ENCODE measurements at places on chromosomes 7 and 10.

- DNase-seq = no peak
These were observed 24.1 kb upstream of the ABCC2 start for GRCh38 chr10:99758211-99758891.

- DNase-seq = no peak
These were observed 37.8 kb upstream of the RAPGEF5 start for GRCh38 chr7:22394739-22395138.

DNA sequence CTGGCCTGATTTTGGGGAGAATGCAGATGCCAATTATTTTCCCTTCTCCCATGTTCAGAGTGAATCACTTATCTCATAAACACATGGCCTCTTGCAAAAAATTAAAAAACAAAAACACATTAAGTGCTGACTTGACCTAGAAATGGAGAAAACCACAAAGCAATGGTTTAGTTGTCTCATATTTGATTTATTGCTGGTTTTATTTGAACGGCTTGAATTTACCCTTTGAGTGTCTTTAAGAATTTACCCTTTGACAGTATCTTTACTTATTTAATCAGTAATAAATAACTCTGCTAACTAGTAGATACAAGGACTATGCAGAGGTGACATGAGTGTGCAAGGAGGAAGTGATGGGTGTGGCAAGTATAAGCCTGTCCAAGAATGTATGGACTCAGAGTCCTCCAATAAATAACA is 68.1 kb upstream of the GSDME start:
- DNase-seq = no peak

DNA sequence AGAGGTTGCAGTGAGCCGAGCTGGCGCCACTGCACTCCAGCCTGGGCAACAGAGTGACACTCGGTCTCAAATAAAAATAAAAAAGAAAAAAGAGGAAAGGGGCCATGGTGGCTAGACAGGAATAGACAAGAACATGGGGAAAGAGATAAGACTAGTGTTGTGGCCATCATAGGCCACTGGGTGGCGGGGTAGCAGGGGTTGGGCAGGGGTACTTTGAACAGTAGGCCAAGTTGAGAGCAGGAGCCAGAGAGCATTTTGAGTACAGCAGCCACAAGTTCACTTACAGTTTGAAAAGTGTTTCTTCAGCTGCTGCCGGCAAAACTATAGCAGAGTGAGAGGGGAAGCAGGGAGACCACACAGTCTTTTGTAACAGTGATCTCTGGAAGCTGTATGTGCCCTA is 656.0 kb downstream of the CNTNAP2 start:
- no peak for DNase-seq

DNA sequence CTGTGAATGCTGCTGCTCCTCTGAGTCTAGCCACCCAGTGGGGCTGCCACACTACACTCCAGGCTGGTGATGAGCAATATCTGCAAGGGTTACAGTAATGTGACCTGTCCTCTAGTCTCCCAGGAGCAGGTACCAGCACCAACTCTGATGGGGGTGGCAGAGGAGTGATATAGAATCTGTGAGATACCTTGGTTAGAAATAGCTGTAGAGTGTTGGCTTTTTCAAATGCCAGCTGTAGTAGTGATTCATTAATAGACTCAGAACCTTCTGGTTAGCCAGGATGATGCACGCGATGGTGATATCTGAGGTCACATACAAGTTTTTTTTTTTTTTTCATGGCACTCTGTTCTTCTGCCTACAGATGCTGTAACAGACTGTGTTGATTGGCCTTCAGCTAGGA is 757.1 kb downstream of the INHBA start:
- DNase-seq = no peak

DNA sequence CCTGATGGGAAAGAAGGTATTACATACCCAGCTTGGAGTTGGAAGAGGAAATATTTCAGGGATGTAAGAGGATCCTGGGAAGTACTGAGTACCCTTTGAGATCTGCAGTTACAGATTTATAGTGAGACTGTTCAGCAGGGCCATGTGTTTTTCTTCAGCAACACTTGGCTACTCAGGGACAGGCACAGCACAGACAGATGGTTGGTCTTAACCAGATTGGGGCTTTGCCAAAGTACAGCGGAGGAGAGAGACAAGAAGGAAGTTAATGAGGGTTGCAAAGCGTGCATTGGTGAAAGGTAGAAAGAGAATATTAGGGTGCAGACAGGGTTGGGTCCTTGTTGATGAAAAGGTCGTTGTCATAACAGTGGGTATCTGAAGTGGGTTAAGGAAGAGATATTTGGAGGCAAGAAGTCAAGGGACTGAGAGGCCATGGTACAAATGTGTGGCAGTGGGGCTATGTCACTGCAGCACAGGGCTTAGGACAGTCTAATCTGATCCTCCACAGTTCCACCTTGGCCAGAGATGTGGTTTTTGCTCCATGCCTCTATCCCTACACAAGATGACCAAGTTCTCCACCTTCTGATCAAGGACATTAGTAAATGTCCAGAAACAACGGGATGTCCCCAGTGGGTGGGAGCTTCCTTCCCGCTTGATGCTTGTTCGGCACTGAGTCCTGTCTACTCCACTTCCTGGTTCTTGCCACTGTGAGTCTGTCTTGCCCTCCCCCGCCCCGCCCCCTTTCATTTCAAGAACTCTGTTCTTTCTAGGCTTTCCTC is 18.9 kb upstream of the DNAJC1 start:
- DNase-seq = no peak

DNA sequence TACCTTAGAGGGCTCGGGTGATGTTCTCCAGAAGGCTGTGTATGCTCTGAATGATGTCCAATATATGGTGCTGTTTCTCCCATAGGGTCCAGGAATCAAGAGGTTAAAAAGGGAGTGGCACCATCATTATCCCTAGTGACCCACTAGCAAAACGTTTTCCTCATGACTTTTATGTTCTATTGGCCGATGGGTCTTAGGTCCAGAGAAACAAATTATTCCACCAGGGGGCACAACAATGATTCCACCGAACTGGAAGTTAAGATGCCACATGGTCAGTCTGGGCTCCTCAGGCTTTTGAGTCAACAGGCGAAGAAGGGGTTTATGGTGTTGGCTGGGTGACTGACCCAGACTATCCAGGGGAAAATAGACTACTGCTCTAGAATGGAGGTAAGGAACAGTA is 256.1 kb downstream of the COBL start:
- no peak for DNase-seq
